GM12892 (cell line): ENCODE measurements at places on chromosomes 4 and X.

DNA sequence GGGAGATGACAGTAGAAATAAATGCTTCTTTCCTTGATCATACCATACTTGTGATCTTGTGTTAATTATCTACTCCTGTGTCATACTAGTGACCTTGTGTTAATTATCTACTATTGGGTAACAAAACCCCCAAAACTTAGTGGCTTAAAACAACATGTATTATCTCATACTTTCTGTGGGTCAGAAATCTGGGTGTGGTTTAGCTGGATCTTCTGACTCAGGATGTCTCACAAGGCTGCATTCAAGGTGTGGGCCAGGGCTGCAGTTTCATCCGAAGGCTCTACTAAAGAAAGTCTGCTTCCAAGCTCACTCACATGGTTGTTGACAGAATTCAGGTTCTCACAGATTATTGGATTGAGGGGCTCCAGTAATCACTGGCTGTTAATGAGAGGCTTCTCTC lies 70.3 kb upstream of the NDP start:
- DNase-seq: no peak

GRCh38 chr4:153521999-153522801 lies 56.0 kb downstream of the TMEM131L start:
- no peak for DNase-seq

DNA sequence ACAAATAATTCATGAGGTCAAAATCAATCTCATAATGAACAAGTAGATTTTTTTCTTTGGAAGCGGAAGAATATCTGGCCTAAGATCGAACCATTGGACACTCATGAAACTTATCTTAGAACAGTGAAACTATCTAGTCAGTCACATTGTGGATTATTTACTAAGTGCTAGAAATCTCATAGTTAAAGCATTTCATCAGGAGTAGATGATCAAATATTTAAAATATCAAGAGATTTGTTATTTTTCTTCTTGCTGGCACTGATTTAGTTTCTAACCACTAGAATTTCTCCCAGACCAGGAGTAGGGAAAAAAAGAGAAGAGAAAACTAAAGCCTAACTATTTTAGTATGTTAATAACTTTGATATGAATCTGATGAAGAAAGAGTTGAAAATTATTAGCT lies 105.5 kb downstream of the SHROOM3 start:
- no peak for DNase-seq

- DNase-seq: no peak
These were observed 32.3 kb downstream of the BBS12 start for GRCh38 chr4:122764821-122765215.

GRCh38 chr4:147381749-147382148 lies 99.1 kb upstream of the EDNRA start:
- DNase-seq: no peak

GRCh38 chr4:158814207-158814606 lies 45.4 kb downstream of the FNIP2 start:
- no peak for DNase-seq

DNA sequence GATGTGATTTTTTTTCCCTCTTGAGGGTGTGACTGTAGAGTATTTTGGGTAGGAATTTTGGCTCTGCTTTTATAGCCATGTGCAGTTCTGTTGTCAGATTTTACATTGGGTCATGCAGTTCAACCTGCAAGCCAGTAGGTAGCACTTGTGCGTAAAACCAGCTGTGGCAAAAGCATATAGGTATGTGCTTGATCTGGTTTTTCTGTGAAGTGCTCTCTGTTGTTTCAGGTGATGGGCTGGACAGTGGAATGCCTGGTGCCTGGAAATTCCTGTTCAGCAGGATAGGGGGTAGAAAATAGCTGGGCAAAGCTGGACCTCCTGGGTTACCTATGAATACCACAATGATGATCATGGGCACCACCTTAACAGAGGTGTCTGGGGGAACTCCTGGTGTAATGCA lies 584.2 kb upstream of the PCDH10 start:
- DNase-seq: no peak
